Spleen (tissue), 13 donors: ENCODE measurements at places on chromosomes 2 and 18.

GRCh38 chr2:21328177-21328576, 204.4 kb downstream of the TDRD15 start:
- DNase-seq: no peak

DNA sequence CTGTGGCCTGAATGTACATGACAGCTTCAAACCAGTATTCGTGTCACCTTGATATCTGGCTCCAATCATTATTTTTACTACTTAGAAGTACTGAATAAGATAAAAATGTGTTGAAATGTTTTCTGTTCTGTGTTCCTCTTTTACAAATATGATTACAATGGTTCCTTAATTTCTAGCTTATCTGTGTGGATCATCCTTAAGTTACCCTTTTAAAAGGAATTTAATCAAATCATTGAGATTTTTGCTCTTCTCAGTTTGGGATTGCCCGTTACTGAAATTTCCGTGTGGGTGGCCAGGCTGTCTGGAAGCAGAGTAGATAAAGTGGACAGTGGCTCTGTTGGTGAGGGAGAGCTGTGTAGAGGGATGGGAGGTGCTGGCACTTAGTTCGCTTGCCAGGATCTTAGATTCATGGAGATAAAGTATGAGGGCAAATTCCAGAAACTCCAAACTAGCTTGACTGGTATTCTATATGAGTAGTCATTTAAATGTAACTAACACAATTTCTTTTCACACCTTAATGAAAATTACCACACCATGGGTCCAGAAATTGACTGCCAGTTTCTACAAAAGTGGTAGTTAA, 27.4 kb upstream of the SAG start:
- DNase-seq: no peak

DNA sequence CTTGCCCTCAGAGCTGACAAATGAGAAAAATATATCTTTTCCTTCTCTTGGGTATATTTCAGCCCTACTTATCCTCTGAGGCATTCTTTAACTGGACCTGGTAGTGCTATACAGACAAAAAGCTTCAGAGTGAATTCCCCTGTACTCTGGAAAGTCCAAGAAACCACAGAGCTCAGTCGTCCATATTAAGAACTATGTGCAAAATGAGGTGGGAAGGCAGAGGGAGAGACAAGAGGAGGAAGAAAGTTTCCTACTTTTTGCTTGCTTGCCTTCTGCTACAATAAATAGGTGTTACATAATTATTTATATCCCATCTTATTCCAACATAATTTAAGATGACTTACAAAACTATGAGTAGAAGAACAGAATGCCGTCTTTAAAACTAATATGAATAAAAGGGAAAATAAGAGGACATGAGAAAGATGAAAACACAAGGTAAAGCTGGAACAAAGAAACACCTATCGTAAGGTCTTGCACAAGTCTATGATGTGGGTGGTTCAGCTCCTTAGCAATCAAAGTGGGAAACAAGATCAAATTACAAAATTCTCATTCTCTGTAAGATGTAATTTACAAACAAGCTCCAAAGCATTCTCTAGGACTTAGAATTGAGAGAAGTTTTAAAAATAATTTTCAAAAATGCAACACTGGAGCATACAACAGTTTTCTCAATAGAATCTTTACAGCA, 97.9 kb downstream of the BAZ2B start:
- DNase-seq: no peak

- DNase-seq: no peak
Observed at GRCh38 chr2:40450066-40450795, 1.7 kb downstream of the SLC8A1 start.

GRCh38 chr18:13221869-13222855, 3.6 kb downstream of the LDLRAD4 start:
- no peak for DNase-seq

DNA sequence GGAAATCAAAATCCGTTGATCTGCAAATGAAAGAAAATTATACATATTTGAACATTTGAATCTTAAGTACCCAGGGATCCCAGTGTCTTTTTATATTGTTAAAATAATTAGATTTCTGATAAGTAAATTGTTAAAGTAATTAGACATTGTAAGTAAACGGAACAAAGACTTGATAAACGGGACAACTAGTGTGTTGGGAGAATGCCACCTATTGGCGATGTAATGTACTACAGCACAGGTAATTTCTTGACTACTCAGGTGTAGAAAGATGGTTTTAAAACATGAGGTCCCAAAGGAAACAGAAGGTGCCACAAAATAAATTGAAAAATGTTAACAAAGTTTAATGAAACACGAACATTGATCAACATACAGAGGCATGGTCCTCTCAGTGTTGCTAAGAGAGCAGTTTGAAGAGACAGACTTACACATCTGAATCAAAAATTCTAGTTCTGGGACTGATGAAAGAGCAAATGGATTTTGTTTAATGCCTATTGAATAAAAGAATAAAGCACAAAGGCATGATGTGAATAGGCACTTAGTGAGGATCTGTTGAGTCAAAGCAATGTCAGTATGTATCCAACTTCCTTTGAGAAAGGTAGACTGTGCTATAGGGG, 103.4 kb upstream of the RASGRP3 start:
- no peak for DNase-seq

- DNase-seq: no peak
Observed at GRCh38 chr18:28736223-28736622, 559.3 kb upstream of the CDH2 start.

GRCh38 chr18:9596226-9596625, 18.1 kb downstream of the PPP4R1 start:
- DNase-seq: no peak

- DNase-seq: no peak
Observed at GRCh38 chr18:1412655-1413322, 508.1 kb downstream of the ADCYAP1 start.

DNA sequence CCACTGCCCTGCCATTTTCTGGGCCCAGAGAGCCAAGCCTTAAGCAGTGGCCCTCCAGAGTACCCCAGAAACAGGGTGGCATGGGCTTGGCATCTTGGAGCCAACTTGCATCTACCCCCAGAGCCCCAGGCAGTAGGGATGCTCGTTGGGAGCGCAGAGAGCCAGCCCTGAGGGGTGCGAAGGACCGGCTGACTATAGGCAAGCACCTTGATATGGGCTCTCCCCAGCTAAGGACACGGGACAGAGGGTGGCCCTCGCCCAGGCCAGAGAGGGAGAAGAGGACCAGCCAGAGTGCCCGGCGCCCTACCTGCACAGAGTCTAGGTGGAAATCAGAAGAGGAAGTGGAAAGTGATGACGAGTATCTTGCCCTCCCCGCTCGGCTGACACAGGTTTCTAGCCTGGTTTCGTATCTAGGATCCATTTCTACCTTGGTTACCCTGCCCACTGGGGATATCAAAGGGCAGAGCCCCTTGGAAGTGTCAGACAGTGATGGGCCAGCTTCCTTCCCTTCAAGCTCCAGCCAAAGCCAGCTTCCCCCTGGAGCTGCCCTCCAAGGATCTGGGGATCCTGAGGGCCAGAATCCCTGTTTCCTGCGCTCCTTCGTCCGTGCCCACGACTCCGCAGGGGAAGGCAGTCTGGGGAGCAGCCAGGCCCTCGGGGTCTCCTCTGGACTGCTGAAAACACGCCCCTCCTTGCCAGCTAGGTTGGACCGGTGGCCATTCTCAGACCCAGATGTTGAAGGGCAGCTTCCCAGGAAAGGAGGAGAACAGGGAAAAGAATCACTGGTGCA, 16.2 kb downstream of the CEP68 start:
- DNase-seq: no peak

DNA sequence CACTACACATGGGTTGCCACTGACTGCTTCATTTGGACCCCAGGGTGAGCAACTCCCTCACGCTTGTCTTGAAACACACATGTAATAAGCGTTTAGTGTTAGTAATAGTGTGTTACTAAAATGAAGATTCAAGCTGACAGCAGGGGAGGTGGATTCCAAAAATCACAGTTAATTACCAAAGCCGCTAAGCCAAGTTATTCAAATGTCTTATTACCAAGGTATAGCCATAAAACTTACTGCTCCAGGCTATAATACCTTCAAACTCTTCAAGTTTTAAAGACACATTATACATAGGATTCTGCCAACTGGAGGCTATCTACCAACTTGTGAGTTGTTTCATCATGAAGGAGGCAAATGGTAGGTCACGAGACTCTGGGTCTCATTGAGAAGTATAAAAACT, 2.9 kb downstream of the LPIN2 start:
- no peak for DNase-seq

DNA sequence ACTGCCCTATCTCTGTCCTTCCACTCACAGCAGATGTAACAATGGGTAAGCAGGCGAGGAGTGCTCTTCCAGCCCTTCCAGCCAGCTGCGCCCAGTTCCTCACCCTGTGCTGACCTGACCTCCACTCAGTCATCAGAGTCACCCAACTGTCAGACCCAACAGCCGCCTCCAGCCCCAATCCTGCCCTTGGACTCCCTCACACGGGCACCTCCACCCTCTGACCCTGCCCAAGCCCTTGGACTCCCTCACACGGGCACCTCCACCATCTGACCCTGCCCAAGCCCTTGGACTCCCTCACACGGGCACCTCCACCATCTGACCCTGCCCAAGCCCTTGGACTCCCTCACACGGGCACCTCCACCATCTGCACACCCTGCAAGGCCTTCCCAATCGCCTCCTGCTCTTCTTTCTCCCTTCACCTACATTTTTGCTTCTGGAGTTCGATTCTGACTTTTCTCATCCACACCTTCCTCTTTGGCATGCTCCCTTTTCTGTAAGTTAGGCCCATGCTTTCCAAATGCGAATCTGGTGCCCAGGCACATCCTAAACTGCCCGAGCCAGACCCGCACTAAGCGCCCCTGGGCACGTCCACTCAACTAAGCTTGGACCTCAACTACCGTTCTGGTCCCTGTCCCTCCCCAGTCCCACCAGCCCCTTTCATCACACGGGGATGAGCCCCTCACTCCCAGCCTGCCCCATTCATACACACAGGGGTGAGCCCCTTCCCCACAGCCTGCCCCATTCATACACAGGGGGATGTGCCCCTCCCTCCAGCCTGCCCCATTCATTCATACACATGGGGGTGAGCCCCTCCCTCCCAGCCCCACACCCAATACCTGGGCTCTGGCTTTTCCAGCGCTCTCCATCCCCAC, 15.9 kb downstream of the EIPR1 start:
- DNase-seq: no peak

DNA sequence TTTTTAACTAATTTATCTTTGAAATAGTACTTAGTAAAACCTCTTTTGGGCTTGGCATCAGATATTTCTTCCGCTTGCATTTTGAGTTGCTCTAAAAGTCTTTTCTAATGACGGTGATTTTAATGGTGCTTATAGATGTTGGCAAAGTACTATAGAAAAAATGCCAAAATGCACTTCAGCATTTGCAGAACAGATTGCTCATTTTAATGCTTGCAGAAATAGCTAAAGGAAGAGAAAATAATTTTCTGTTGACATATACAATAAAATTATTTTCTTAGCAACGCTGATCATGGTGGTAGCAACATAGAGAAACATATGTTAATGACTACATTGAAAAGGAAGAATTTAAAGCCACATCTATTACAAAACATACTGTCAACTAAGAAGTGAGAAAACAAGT, 170.7 kb downstream of the STK39 start:
- no peak for DNase-seq

DNA sequence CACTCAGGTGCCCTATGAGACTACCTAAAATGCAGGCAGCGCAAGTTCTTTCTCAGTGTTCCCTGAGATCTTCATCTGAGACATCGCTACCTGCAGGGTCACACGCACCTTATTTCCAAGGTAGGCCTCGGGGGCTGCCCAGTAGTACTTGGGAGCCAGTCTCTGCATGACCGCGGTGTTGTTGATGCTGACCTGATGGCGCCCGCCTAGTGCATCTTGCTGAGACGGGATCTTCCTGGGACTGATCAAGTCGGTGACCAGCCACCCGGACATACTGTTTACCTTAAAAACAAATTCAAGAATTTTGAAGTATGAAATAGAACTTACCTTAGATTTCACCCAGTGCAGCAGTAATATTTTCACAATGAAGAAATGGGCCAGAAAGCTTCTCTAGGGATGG, 80.1 kb downstream of the LAMA1 start:
- DNase-seq: no peak

- DNase-seq: no peak
Observed at GRCh38 chr2:74457129-74457548, 1.1 kb upstream of the WBP1 start.

DNA sequence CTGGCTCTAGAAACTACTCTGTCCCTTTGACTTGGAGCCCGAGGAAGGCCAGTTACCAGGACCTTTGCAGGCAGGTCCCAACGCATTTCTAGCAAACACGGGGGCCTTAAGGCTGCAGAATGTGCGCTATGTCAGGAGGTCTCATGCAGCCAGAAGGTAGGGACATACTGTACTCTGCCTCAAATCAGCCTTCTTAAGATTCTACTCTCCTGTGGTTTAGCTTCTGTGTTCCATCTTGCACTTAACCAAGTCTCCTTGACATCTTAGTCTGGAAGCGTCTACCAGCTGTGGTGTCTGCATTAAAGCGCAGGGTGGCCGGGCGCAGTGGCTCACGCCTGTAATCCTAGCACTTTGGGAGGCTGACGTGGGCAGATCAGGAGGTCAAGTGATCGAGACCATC, 65.5 kb downstream of the STEAP3 start:
- DNase-seq: no peak

DNA sequence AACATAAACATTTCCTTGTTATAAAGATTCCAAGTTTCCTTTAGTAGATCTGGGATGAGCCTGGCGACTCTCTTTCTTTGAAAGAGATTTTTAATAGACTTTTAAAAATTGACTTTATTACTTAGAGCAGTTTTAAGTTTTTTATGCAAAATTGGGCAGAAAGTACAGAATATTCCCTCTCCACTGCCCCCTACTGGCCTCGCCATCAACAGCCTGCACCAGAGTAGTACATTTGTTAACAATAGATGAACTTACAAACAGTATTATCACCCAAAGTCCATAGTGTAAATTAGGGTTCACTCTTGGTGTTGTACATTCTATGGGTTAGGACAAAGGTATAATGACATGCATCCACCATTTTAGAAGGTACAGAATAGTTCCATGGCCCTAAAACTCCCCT, 3.9 kb downstream of the MAP3K19 start:
- DNase-seq: no peak

GRCh38 chr2:47946593-47946992, 40.3 kb upstream of the FBXO11 start:
- DNase-seq: no peak

DNA sequence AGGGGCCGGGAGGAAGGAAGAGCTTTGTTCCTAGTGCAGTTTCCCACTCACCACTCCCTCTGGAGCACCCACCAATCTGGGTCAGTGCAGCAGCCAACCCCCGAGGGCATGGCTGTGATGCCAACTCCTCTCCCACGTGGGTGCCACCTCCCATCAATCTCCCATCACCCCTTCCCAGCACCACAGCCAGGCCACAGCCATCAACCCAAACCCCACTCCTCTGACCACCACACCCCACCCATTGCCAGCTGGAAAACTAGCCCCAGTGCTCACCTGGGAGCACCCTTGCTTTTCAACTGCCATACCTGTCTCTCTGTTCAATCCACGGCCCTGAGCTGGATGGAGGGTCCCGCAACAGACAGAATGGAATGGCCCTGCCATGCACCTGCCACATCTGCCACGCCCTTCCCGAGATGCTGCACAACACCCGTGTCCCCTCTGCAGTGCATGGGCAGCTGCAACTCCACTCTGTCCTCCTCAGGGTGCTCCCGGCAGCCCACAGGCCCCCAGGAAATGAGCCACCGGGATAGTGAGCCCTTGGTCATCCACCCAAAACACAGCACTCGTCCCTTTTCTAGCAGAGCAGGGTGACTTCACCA, 112.4 kb upstream of the ID2 start:
- DNase-seq: no peak
